ENCODE measurements at places on chromosomes 12 and 14.

GRCh38 chr12:53482626-53483168, 16.6 kb downstream of the MAP3K12 start:
- DNase-seq: no peak

- DNase-seq: no peak
Measured at GRCh38 chr12:121580959-121581685, at the start of gene KDM2B. Gene KDM2B, minus strand, starts transcription at chr12:121581023. Its CDS starts 112 bp downstream, at chr12:121580911.

GRCh38 chr14:97582022-97582421, 784.8 kb downstream of the VRK1 start:
- DNase-seq: no peak

DNA sequence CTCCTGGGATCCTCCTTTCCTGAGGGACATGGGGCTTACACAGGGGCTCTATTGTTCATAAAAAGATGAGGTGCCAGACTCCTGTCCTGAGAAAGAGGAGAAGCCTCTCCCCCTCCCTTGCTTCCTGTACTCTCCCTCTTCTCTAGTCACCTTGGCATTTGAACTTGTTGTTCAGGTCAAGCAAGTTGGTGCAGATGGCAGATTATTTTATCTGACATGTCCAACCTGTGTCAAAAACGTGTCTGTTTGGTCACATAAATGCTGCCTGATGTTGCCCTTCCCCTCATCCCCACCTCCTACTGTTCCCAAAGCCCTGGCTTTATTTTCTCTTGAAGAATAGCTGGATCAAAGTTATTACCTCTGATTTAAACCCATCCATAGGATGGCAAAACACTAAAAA, 154.8 kb downstream of the TMX1 start:
- DNase-seq: no peak

DNA sequence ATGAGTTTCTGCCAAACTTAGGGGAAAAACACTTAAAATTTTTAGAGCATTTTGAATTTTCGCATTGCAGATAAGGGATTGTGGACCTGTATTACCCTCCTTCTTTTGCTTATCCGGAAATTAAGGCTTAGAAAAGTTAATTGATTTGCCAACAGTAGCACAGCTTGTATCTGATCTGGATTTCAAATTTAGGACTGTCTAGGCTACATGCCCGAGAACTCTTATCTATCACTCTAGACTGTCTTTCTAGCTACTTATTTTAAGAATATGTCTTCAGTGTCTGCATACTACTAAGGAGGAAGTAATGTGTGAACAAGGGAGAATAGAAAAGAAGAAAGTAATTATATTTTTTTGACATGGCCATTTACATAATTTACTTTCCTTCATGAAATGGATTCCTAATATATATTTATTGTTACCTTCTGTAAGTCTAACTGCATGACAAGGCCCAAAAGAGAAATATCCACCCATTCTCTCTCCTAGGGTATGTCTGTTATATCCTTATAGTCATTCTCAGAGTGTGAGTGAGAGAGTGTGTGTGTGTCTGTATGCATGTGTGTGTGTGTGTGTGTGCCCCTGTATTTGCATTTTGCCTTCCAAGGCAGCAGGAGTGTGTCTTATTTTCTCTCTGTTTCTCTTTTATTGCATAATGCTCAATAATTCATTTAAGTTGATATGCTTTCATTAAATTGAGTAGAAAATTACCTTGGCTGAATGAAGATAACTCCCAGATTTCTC, 132.1 kb downstream of the SLC5A8 start:
- DNase-seq: no peak

- no peak for DNase-seq
Measured at GRCh38 chr12:109877504-109878246, 2.7 kb downstream of the GLTP start.

DNA sequence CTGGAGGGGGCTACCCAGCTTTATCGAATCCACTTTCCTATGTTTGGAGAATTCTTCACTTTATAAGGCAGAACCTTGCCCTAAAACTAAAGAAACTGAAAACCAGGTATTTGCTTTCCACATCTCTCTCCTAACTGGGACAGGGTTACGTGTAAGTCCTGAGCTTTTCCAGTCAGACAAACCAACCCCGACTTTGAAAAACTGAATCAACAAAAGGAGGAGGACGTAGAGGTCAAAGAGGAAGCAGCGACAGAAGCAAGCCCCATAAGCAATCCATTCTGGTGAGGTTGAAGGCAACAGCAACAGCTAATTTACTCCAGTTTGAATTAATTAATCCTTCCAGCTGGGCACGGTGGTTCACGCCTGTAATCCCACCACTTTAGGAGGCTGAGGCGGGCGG, 47.2 kb downstream of the LRP6 start:
- DNase-seq: no peak

DNA sequence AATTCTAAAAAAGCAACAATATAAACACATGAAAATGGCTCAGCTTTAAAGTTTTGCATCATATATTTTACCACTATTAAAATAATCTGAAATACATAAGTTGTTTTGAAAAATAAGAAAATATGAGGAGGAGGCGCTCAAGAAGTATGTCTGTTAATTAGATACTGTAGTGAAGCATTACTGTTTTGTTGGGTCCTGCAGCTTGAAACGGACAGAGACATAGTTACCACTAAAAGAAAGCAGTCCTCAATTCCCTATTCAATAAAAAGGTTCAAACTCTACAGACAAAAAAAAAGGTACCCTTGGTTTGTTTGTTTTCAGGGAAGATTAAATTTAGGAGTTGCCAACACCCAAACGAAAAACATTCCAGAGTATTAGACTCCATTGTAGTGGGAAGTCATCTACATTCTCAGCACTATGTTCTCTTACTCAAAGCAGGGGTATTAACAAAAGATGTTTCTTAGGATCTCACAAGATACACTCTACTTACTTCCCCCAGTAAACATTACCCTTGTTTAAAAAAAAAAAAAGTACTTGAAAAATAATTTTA, 3.0 kb downstream of the PAWR start:
- no peak for DNase-seq
